ENCODE measurements at places on chromosomes 5 and 9. TPM values are rescaled to one million over a fixed set of nuclear protein-coding genes. Genes with fewer than 3 reads are reported as not detected.
A peak's percentile ranks its signal among the peaks of the same experiment; 100 is the strongest.

DNA sequence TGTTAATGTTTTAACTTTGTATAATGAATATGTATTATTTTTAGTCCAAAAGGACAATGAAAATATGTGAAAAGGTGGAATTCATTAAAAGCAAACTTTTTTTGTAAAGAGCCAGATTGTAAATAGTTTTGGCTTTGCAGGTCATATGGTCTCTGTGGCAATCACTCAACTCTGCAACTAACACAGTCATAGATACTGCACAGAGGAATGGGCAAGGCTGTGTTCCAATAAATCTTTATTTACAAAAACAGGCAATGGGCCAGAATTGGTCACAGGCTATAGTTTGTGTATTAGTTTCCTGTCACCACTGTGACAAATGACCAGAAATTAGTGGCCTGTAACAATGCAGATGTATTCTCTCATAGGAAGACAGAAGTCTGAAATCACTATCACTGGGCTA lies 125.4 kb upstream of the PTCH1 start:
- no peaks in the 10 kb centered on the region for H3K27me3 ChIP-seq
- H3K4me3 ChIP-seq: no peak overlapping the region
- H3K27ac ChIP-seq: no peak overlapping the region
- no peak for DNase-seq
- H3K4me1 ChIP-seq: no peaks in the 10 kb centered on the region
- H3K36me3 ChIP-seq: no peaks in the 10 kb centered on the region

DNA sequence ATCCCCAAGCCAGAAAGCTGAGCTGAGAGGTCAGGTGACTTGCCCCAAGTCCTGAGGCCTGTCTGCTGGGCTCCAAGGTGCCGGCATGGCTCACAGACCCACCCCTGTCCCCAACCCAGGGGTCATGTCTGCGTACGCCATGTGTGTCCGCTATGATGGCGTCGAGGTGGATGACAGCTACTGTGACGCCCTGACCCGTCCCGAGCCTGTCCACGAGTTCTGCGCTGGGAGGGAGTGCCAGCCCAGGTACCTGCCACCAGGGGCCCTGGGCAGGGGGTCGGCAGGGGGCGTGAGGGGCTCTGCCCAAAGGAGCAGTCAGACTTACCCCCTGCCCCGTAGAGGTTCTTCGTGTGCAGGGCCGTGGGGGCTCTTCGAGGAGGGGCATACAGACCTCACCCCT lies 32.3 kb downstream of the ADAMTSL2 start:
- DNase-seq: no peak
- H3K4me1 ChIP-seq: peaks cover 4% of the 10 kb centered on the region
- H3K4me3 ChIP-seq: no peak overlapping the region
- H3K36me3 ChIP-seq: no peaks in the 10 kb centered on the region

- no peak overlapping the region for H3K4me3 ChIP-seq
- no peak overlapping the region for H3K27ac ChIP-seq
- H3K36me3 ChIP-seq: no peaks in the 10 kb centered on the region
- H3K4me1 ChIP-seq: no peaks in the 10 kb centered on the region
- DNase-seq: no peak
- H3K27me3 ChIP-seq: no peaks in the 10 kb centered on the region
These were observed 27.8 kb upstream of the STX17 start for GRCh38 chr9:99878651-99879050.

DNA sequence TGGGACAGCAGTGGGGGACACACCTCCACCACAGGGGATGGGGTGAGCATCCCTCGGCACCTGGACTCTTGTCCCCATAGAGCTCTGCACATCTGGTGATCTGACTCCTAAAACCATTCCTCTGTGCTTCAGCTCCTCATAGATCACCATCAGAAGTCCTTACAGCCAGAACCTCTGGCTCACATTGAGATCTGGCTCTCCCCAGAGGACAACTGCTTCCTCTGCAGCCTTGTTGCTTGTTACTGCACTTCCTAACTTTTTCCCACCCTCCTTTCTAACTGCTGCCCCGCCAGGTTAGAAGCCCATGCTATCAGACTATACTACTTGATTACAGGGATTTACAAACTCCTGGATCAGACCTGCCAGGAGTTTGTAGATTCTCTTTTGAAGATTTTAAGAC lies 64.5 kb downstream of the ARSB start:
- no peaks in the 10 kb centered on the region for H3K36me3 ChIP-seq
- H3K27ac ChIP-seq: no peak overlapping the region
- H3K4me3 ChIP-seq: no peak overlapping the region
- no peaks in the 10 kb centered on the region for H3K27me3 ChIP-seq
- no peak for DNase-seq
- H3K4me1 ChIP-seq: peaks cover 4% of the 10 kb centered on the region

GRCh38 chr5:33379757-33380156 lies 61.0 kb upstream of the TARS1 start:
- no peaks in the 10 kb centered on the region for H3K4me1 ChIP-seq
- no peaks in the 10 kb centered on the region for H3K27me3 ChIP-seq
- no peak for DNase-seq
- H3K4me3 ChIP-seq: no peak overlapping the region
- no peak overlapping the region for H3K27ac ChIP-seq

GRCh38 chr5:77208507-77209163 lies 1.8 kb upstream of the PDE8B start:
- H3K27me3 ChIP-seq: peaks cover 55% of the 10 kb centered on the region
- no peak overlapping the region for H3K27ac ChIP-seq
- peaks cover 3% of the 10 kb centered on the region for H3K4me1 ChIP-seq
- no peaks in the 10 kb centered on the region for H3K36me3 ChIP-seq
- H3K4me3 ChIP-seq: no peak overlapping the region

- no peak overlapping the region for H3K27ac ChIP-seq
- no peaks in the 10 kb centered on the region for H3K4me1 ChIP-seq
- no peak for DNase-seq
- H3K36me3 ChIP-seq: no peaks in the 10 kb centered on the region
These were observed 73.9 kb upstream of the UNC5A start for GRCh38 chr5:176736301-176736930.

- H3K27me3 ChIP-seq: no peaks in the 10 kb centered on the region
- H3K36me3 ChIP-seq: no peaks in the 10 kb centered on the region
- H3K4me1 ChIP-seq: no peaks in the 10 kb centered on the region
- H3K27ac ChIP-seq: no peak overlapping the region
- DNase-seq: no peak
- H3K4me3 ChIP-seq: no peak overlapping the region
These were observed 348.0 kb downstream of the NPR3 start for GRCh38 chr5:33059081-33059480.

DNA sequence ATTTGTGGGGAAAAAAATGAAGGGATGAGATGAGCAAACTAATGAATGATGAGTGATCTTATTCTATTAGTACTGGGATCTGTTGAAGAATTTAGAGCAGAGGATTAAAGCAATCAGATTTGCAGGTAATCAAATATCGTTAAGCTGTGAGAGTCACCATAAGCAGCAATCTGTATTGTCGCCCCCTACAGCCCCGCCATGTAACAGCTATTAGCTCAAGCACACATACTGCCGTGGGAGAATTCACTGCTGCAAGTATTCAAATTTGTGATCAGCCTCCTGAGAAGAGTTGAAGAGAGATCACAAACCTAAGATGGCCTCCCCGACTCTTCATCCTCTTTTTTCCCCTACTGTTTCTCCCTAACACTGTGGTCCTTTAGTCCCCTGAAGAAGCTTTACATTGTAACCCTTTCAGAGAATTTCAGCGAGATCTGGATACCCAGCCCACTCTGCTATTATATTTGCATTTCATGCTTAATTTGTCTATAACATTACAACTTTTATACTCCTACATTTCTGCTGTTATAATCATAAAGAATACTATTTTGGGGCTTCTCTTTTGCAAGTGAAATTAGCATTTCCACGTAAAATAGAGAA lies 28.5 kb upstream of the PHF24 start:
- H3K27ac ChIP-seq: no peak overlapping the region
- H3K4me3 ChIP-seq: no peak overlapping the region
- DNase-seq: peak; percentile 2
- H3K4me1 ChIP-seq: no peaks in the 10 kb centered on the region
- peaks cover 16% of the 10 kb centered on the region for H3K27me3 ChIP-seq

DNA sequence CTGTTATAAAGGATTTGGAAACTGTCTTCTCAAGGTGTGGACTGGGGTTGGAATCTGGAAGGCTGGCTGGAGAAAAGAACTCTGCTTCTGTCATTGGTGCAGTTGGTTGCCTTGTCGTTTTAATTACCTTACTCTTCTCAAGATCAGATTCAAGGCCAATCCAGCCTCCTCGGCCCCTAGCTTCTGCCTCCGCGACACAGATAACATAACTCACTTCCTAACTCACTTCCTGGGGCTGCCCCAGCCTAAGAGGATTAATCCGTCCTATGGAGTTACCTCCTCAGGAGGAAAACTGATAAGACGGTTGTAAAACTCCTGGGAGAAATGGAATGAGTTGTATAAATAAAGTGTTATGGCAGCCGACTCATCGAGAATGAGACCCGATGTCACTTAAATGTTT lies 389.1 kb upstream of the WWC1 start:
- no peak overlapping the region for H3K27ac ChIP-seq
- no peaks in the 10 kb centered on the region for H3K4me1 ChIP-seq
- H3K4me3 ChIP-seq: no peak overlapping the region
- no peaks in the 10 kb centered on the region for H3K27me3 ChIP-seq
- DNase-seq: no peak

GRCh38 chr9:137579259-137579604 lies 507 bp upstream of the DPH7 start:
- peak overlapping the region; percentile 53 for H3K4me3 ChIP-seq
- H3K36me3 ChIP-seq: no peaks in the 10 kb centered on the region

DNA sequence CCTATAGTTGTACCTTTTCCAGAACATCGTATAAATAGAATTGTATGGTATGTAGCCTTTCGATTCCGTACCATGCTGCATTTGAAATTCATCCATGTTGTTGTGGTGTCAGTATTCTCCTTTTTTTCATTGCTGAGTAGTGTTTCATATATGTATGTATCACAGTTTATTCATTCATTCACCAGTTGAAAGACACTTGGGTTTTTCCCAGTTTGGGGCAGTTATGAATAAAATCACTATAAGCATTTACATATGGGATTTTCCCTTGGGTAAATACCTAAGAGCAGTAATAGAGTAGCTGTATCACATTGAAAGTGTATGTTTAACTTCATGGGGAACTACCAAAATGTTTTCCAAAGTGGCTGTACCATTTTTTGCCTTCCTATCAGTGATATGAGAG lies 16.1 kb upstream of the FKTN start:
- no peak for DNase-seq
- H3K36me3 ChIP-seq: no peaks in the 10 kb centered on the region
- H3K4me1 ChIP-seq: no peaks in the 10 kb centered on the region
- no peak overlapping the region for H3K27ac ChIP-seq
- H3K27me3 ChIP-seq: no peaks in the 10 kb centered on the region

DNA sequence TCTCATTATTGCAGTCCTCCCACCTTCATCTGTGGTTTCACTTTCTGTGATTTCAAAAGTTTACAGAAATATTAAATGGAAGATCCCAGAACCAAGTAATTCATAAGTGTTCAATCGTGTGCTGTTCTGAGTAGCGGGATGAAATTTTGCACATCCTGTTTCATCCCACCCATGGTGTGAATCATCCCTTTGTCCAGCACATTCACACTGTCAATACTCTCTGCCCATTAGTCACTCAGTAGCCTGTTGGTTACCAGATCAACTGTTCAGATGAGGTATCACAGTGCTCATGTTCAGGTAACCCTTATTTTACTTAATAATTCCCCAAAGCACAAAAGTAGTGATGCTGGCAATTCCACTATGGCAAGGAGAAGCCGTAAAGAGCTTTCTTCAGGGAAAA lies 26.8 kb downstream of the FAM81B start:
- H3K4me1 ChIP-seq: no peaks in the 10 kb centered on the region
- peak; percentile 59 for DNase-seq
- no peaks in the 10 kb centered on the region for H3K36me3 ChIP-seq
- H3K27ac ChIP-seq: no peak overlapping the region

DNA sequence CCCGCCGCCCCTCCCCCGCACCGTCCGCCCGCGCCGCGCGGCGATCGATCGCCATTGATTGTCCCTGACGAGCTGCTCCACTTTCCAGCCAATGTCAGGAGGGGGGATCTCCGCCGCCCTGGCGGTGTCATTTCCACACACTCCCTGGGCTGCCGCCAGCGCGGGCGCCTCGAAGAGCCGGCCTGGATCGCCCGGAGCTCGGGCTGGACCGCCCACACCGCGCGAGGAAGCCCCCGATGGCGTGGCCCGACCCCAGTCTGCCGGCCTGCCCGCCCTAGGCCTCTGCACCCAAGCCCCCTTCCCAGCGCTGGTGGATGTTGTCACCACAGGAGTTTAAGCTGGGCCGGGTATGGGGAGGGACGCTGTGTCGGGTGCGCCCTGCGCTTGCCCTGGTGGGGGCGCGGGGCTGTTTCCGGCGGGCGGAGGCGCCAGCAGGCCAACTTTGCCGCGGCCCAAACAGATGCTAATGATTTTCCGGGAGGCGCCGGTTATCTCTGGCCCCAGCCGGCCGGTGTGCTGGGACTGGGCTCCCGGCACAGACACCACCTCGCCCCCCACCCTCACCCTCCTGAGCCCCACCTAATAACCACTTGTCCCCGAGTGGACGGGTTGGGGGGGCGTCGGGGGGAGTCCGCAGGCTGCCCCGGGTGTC lies 10.6 kb upstream of the CXXC5 start:
- H3K27me3 ChIP-seq: no peaks in the 10 kb centered on the region
- H3K4me1 ChIP-seq: peaks cover 62% of the 10 kb centered on the region
- H3K4me3 ChIP-seq: peak overlapping the region; percentile 54
- no peaks in the 10 kb centered on the region for H3K36me3 ChIP-seq

DNA sequence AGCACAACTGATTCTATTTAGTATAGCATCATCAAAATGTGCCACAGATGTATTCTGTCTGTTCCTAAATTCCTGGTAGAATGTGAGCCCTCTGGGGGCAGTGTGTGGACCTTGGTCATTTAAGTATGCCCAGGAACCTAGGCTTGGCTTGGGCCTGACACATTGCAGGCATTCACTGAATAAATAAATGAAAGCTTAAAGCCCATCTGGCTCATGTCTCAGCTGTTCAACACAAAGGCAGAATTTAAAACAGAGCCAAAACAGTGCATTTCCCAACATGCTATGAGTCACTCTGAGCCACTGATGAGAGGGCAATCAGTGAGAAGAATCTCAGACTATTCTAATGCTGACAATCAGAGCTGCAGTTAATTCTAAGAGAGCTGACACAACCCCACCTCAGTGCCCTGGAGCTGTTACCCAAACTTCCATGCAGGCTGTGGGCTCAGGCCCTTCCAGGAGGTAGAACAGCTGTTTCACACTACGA lies 8.1 kb downstream of the FAM193B start:
- H3K36me3 ChIP-seq: no peaks in the 10 kb centered on the region
- DNase-seq: peak; percentile 82
- H3K27me3 ChIP-seq: no peaks in the 10 kb centered on the region

NINJ1 gene
- 26.7 TPM for total RNA-seq

FGF18 gene
- 1.7 TPM for total RNA-seq

HAVCR1 gene
- 0.36 TPM for total RNA-seq

ANKRD55 gene
- not detected for total RNA-seq

SREK1 gene
- 89.7 TPM for total RNA-seq

LCN2 gene
- 1.0 TPM for total RNA-seq

ESM1 gene
- not detected for total RNA-seq

TEX48 gene
- total RNA-seq: not detected
